ENCODE measurements at places on chromosomes 16 and 17.

- no peak for DNase-seq
Measured at GRCh38 chr17:70552230-70552981, 383.1 kb downstream of the KCNJ2 start.

GRCh38 chr16:30766933-30767284 lies 4.8 kb downstream of the RNF40 start:
- DNase-seq = no peak

- DNase-seq = no peak
Measured at GRCh38 chr17:55168958-55169687, 95.6 kb upstream of the HLF start.

GRCh38 chr17:6666077-6666521 lies 14.5 kb downstream of the C17orf100 start:
- peak; percentile 75 for DNase-seq

DNA sequence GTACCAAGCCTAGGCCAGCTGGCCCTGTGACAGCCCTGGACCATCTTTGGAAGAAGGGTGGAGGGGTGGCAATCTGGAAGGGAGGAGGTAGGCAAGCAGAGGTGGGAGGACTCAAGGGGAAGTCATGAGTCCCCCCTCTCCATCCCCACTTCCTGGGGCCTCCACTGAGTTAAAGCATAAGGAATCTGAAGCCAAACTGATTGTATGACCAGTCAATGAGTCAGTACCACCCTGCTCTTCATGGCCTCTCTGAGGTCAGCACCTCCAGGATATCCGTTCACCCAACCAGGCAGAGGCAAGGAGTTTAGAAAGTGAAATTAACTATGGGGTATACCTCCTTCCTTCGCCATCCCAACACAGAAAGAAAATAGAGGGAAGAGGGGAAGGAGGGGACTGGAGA lies 272.7 kb downstream of the SOX9 start:
- no peak for DNase-seq

DNA sequence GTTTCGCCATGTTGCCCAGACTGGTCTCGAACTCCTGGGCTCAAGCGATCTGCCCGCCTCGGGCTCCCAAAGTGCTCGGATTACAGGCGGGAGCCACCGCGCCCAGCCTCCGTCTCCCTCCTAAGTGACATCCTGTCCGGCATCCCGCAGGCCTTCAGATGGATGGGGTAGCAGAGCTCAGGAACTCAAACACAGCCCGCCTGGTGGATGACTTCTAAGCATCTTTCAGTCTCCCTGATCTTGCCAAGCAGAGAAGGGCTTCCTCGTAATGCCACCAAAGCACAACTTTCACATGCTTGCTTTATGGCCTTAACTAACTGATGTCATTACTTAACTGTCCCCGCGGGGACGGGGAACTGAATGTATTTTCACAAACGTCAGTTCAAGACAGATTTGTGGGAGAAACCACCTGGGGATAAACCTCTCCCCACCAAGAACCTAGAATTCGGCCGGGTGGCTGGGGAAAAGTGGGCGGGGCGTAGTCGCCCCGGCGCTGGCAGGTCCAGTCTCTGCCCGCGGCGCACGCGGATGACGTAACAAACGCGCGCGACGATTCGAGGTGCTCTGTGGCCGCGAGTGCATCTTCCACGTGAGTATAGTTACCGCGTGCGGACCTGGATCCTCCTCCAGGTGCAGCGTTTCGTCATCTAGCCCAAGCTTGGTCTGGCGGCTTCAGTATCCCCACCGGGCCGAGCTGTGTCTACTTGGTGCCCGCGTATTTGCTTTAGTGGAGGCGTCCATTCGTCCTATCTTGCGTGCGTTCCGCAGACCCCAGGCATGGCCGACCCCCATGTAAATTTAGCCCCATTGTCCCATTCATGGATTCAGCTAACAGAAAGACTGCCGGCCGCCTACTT lies at the start of gene PFAS:
Gene PFAS (plus strand): TSS at position 539 of the 857 bp plus-strand sequence. CDS start 4,649 bp downstream, outside the sequence.
- DNase-seq = peak; percentile 93

GRCh38 chr16:35463358-35463757 lies 2003.9 kb downstream of the TP53TG3F start:
- no peak for DNase-seq

GRCh38 chr16:75111514-75111940 lies 5.1 kb downstream of the LDHD start:
- no peak for DNase-seq

Measured in breast epithelium (tissue), 4 donors.